ENCODE measurements at places on chromosomes 11 and 22. TPM values are rescaled to one million over a fixed set of nuclear protein-coding genes. Genes with fewer than 3 reads are reported as not detected.

The VSIG2 gene
- total RNA-seq = 0.20 TPM

DNA sequence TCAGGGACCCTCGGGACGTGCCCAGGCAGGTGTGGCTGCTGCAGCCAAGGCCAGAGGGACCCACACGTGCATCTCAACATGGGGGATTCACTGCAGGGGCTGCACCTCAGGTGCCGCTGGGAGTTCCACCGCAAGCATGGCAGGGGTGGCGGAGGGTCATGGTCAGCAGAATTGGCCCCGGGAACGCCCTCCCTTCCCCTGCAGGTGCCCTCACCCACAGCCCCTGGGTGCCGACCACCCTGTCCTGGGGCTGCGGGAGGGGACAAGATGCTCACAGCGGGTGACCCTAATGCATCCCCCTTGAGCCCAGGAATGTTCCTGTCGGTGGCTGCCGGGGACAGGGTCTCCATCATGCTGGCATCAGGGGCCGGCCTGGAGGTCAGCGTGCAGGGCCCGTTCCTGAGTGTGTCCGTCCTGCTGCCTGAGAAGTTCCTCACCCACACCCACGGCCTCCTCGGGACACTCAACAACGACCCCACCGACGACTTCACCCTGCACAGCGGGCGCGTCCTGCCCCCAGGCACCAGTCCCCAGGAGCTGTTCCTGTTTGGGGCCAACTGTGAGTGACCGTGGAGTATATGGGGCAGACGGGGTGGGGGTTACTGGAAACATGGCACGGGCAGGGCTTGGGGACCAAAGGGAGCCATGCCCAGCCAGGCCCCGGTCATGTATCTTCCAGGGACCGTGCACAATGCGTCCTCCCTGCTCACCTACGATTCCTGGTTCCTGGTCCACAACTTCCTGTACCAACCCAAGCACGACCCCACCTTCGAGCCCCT is 5.8 kb downstream of the SUSD2 start:
- no peak for DNase-seq

GRCh38 chr11:103043826-103044678 is 47.9 kb downstream of the DCUN1D5 start:
- DNase-seq = no peak

DNA sequence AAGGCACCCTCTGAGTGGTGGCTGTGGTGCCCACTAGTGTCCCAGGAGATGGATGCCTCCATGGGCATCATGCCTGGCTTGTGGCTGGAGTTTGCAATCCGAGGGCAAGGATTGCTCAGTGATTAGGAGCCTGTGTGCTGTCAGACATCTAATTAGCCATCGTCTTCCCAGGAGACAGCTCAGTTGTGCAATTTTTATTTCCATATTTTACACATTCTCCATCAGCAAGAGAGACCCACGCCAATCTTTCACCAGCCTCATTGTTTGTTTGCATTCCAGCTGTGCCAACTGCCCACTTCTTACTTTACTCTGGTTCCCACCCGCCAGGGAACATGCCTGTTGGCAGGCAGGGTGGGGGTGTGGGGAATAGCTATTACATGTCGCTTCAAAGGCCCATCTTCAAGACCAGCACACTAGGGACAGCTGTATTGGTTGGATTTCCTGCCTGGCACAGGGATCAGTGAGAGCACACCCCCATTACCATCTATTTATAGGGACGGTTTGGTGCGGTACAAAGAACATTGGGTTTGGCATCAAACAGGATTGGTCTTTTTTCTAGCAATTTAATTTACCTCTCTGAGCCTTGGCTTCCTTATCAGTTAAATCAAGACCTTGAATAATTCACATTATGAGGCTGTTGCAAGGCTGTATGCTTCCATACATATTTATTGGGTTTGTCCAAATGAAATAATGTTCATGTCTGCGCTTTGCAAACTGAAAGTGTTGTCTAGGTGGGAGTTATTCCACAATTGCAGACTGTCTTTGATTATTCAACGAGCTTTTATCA is 80.7 kb upstream of the NAV2 start:
- no peak for DNase-seq

The MMP27 gene
- total RNA-seq = 6.7 TPM

DNA sequence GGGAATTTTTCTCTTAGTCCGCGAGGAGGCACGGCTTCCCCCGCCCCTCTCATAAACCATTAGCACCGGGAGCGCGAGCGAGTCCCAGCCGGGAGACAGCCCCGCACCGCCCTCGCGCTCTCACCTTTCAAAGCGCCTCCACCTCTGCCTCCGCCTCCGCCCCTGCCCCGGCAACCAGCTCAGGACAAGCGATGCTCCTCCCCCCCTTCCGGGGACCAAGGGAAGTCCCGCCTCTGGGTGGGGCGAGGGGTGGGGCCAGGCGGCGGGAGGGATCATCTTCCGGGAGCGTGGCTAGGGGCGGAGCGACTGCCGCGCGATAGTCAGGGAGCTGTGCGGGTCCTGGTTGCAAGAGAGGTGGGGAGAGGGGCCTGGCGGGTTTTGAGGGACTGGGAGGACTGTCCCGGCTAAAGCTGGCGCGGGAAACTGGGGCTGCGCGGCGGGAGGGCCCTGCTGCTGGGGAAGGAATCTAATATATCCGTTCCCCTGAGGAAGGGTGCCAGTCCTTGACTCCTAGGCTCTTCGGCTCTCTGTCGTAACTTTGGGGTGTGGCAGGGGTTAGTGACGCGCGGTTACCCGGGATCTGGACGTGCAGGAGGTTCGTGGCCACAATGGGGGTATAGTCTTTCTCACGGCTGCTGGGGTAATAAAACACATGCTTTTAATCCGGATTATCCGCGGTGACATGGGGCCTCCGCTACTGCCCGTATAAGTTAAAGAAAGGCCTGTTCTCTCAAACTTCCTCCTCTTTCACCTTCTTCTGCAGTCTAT is at the start of the genes CCDC82 and JRKL:
CCDC82 (minus strand) TSS at position 193 of the 768 bp plus-strand sequence. CDS start 5,165 bp downstream, outside the sequence.
JRKL (plus strand) TSS at position 294 of the 768 bp plus-strand sequence. CDS start 637 bp downstream, outside the sequence.
- DNase-seq = peak; percentile 94

DNA sequence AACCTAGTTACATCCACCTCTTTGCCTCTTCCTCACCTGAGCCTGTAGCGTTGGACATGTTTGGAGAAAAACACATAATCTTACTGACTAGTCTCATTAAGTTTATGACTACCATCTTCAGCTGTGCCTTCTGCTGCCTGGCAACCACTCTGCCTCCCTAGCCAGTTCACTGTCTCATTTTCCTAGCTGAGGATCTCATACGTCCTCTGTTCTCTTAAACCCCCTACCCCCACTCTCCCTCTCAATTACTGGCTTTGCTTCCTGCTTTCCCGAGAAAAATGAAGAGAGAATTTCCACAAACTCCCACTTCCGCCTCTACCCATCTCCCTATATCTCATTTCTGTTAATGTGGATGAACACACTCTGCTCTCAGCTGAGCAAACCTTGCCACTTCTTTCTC is 239.3 kb upstream of the POU2AF2 start:
- DNase-seq = no peak

GRCh38 chr22:36885474-36885873 is 24.7 kb downstream of the NCF4 start:
- no peak for DNase-seq

All from skin of body (tissue), 3 donors.